ENCODE measurements at places on chromosomes 12 and 14.
A peak's percentile ranks its signal among the peaks of the same experiment; 100 is the strongest.

- no peak for DNase-seq
Measured at GRCh38 chr14:61560323-61560722, 135.0 kb upstream of the HIF1A start.

- no peak for DNase-seq
Measured at GRCh38 chr12:57111031-57111734, at the start of gene STAT6. TSS of gene STAT6 (minus strand) at chr12:57111362. CDS start at chr12:57108278, 3,084 bp downstream.

- DNase-seq: no peak
Measured at GRCh38 chr14:53192052-53192760, 39.1 kb upstream of the DDHD1 start.

DNA sequence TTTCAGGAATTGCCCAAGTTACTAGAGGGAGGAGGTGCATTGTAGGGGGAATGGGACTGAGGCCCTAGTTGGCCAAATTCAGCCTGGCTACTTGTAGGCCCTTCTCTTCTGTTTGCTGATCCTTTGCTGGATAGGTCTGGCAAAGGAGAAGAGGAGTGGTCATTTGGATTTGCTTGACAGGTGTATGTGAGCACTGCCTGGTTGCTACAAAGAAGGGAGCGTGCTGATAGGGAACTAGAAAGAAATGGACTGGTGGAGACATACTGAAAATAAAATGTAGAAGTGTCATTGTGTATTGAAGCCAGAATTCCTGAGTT, 3.6 kb downstream of the PSMA6 start:
- no peak for DNase-seq

GRCh38 chr12:6547566-6547965, 8.3 kb downstream of the IFFO1 start:
- DNase-seq: no peak

GRCh38 chr12:27583981-27584380, 60.0 kb downstream of the PPFIBP1 start:
- no peak for DNase-seq

DNA sequence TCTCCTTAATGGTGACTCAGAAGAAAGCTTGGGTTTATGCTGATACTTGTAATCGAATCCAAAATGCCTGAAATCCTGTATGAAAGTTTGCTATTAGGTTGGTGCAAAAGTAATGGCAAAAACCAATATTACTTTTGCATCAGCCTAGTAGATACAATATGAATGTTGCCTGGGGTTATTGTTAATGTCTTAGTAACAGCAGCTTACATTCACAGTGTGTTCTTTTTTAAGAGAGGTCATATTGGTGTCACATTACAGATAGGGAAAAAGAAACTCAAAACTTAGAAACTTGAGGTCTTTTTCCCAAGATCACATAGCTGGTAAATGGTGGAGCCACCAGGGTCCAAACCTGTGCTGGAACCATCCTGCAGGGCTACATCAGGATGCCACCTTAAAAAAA, 25.2 kb downstream of the SRGAP1 start:
- no peak for DNase-seq

DNA sequence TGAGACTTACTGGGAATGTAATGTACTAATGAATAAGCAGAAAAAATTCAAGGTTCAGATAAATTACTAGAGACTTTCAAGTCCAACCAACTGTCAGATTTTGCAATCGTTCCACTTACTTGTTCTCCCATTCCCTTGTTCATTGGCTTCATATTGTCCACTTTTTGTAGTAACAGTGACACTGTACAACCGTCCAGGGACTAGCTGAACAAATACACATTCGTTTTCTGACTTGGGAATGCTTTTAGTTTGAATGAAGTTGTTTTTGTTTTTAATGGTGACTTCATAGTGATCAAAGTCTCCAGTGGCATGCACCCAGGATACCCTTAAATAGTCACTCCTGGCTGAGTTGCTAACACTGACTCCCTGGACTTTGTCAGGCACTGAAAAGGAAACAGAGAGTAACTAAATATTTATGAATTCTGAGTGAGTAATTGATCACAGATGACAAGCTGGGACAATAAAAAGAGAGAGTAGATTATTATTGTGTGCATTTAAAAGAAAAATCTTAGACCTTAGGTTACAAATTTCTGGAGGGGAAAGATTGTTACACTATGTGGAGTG, 65.4 kb downstream of the PTPRB start:
- no peak for DNase-seq

DNA sequence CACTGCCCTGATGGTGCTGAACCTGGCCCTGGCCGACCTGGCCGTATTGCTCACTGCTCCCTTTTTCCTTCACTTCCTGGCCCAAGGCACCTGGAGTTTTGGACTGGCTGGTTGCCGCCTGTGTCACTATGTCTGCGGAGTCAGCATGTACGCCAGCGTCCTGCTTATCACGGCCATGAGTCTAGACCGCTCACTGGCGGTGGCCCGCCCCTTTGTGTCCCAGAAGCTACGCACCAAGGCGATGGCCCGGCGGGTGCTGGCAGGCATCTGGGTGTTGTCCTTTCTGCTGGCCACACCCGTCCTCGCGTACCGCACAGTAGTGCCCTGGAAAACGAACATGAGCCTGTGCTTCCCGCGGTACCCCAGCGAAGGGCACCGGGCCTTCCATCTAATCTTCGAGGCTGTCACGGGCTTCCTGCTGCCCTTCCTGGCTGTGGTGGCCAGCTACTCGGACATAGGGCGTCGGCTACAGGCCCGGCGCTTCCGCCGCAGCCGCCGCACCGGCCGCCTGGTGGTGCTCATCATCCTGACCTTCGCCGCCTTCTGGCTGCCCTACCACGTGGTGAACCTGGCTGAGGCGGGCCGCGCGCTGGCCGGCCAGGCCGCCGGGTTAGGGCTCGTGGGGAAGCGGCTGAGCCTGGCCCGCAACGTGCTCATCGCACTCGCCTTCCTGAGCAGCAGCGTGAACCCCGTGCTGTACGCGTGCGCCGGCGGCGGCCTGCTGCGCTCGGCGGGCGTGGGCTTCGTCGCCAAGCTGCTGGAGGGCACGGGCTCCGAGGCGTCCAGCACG, 4.7 kb downstream of the LTB4R start:
- no peak for DNase-seq

GRCh38 chr12:89334548-89335169, 17.6 kb downstream of the DUSP6 start:
- DNase-seq: no peak

GRCh38 chr12:95623554-95624170, 72.4 kb upstream of the USP44 start:
- no peak for DNase-seq

GRCh38 chr14:24172261-24172860, 481 bp downstream of the REC8 start:
- DNase-seq: no peak

- DNase-seq: no peak
Measured at GRCh38 chr14:27389402-27389801, 791.6 kb upstream of the NOVA1 start.

GRCh38 chr14:35725930-35726329, 83.2 kb downstream of the RALGAPA1 start:
- no peak for DNase-seq

GRCh38 chr12:57341275-57341990, 89.4 kb downstream of the R3HDM2 start:
- DNase-seq: no peak

- no peak for DNase-seq
Measured at GRCh38 chr14:24804552-24805212, 170.7 kb upstream of the GZMB start.

- DNase-seq: no peak
Measured at GRCh38 chr14:63268771-63269170, 50.0 kb downstream of the GPHB5 start.

DNA sequence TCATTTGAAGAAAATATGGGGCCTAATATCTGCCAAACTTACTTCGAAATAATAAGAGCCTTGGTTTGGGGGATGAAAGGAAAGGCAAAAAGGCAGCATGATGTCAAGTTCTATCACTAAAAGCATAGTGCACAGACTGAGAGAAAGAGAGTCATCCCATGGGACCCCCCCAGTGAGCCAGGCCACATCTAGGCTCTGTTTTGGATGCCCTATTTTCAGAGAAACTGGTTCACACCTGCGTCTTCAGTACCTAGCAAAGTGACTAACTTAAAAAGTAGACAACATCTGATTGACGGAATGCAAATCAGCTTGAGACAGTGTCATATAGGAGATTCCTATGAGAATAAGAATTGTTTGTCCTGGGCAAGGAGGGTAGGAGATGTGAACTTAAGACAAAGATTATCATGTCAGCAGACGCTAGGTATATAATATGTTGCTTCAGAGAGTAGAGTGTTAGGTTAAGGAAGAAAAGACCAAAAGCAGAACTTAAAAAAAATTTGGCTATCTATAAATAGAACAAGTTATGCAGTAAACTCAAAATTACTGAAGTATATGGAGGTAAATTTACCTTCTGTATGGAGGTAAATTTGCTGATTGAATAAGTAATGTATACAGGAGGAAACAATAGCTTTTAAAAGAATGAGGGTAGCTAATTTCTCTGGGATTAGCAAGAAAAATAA, 148.2 kb downstream of the SLC41A2 start:
- no peak for DNase-seq

GRCh38 chr14:45249856-45250575, 3.0 kb downstream of the MIS18BP1 start:
- DNase-seq: no peak

DNA sequence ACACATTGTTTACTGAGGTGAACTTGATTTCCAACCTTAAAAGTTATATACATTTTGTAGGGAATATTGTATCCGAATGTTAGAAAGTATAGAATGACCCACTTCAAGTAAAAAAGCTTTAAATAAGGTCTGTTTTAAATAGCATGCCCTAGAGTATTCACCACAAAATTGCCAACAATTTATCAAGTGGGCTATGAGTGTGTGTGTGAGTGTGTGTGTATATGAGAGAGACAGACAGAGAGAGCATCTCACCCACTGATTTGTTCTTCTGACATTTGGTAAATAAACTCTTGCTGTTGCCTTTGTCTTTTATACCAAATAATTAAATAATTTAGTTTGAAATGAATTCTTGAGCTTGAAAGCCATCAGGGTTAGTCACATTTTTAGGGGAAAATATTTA, 29.8 kb upstream of the RAP1B start:
- no peak for DNase-seq

- DNase-seq: no peak
Measured at GRCh38 chr14:73782623-73783022, 68.4 kb upstream of the PNMA1 start.

DNA sequence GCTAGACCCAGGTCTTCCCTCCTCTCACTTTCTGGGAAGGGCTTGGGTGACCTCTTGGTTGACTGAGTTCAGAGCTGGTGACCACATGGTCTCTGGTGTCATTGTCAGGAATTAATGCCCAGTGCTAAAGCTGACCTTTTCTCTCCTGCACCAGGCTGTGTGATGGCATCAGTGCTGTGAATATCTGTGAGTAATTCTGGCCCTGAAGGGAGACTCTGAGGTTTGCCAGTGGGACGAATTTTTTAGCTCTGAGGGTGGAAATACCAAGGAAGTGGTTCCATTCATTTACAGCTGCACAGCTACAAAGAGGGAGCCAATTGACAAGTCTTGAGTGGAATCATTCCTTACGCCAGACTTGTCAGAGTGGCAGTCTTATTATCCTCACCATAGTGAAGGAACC, 6.2 kb upstream of the KRT86 start:
- DNase-seq: no peak

DNA sequence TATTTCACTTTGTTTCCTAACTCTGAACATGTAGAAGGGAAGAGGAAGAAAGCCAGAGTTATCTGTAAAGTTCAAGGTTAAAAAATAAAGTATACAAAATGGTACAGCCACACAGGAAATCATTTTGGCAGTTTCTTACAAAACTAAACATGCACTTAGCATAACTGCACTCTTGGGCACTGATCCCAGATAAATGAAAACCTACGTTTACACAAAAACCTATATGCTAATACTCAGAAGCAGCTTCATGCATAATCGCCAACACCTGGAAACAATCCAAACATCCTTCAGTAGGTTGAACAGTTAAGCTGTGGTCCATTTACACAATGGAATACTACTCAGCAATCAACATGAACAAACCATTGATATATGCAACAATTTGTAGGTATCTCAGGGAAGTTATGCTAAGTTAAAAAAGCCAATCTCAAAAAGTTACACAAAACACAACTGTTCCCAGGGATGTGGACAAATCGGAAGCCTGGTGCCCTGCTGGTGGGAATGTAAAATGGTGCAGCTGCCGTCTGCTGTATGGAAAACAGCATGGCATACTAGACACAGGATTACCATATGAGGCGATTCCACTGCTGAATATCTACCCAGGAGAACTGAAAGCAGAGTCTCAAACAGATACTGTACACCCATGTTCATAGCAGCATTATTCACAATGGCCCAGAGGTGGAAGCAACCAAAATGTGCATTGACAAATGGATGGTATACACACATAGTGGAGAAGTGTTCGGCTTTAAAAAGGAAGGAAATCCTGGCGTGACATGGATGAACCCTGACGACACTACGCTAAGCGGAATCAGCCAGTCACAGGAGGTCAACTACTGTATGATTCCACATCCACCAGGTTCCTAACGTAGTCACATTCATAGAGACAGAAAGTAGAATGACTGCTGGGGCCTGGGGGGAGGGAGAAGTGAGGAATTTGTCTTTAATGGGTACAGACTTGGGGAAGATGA, 37.7 kb downstream of the NRDE2 start:
- no peak for DNase-seq

GRCh38 chr12:124498275-124499189, 68.9 kb downstream of the NCOR2 start:
- no peak for DNase-seq

DNA sequence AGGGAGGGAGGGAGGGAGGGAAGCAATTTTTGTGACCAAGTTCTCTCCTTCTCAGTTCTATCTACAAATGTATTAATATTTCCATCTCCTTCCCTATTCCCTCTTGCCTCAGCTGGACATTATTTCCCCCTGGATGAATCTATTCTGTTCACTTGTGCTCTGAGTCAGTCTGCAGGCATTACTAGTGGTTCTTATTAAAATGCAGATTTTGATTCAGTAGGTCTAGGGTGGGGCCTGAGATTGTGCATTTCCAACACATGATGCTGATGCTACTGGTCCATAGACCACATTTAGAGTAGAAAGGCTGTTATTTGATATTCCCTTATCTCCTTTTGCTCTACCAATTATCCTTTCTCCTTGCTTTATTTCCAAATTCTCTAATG, 40.1 kb upstream of the YAF2 start:
- DNase-seq: no peak

DNA sequence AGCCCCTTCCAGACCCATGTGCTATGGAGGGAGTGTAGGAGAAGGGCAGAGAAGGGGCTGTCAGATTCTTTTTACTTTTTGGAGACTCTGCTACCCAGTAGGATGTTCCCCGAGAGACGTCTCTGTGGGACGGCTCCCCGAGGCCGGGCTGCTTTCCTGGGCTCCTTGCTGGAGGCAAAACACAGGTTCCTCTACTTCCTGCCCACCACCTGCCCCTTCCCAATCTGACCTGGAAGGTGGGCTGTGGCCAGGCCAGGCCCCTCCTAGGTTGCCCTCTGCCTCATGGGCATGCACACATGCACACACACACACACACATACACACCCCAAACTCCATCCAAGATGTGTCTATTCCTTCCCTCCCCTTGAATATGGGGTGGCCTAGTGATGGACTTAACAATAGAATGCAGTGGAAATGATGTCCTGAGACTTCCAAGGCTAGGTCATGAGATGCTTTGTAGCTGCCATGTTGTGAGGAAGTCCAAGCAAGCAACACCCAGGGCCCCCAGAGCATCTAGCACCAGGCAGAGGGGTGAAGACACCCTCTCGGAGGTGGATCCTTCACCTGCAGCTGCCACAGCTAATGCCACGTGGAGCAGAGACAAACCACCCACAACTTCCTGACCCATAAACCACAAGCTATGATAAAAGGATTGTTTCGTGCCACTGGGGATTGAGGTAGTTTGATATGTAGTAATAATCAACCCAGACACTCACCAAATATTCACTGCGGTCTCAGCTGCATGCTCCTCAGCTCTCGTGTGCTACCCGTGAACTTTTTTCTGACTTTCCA, 1.6 kb upstream of the ASB2 start:
- peak; percentile 43 for DNase-seq
